HEK293T (cell line): ENCODE measurements at places on chromosomes 16 and 17.

DNA sequence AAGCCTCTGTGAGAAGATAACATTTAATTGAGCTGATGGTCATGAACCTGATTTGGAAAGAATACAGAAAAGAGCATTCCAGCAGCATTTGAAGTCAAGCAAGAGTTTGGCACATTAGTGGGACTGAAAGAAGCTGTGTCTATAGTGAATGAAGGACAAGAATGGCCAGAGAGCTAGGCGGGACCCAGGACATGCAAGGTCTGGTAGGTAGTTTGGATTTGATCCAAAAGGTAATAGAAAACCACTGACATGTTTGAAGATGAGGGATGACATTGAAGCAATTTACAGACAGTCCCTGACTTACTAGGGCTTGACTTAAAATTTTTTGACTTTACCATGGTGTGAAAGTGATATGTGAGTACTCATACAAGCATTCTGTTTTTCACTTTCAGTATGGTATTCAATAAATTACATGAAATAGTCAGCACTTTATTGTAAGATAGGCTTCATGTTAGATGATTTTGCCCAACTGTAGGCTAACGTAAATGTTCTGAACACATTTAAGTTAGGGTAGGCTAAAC, 7.6 kb downstream of the CYB5B start:
- DNase-seq = no peak

DNA sequence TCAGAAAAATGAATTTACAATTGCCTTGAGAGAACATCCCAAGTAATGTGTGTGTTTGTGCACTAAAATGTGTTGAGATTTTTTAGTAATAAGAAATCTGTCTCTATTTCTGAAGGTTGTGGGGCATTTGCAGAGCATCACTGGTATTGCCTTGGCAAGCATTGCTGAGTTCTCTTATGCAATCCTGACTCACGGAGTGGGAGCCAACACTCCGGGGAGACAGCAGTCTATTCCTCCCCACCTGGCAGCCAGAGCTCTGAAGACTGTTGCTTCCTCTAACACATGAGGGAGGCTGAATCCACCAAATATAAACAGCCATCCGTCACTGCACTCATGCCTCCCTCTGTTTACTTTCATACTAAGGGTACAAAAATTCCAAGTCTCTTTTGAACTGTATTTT, 10.6 kb downstream of the CNTD1 start:
- DNase-seq = no peak

- DNase-seq = no peak
Observed at GRCh38 chr16:55642611-55643010, 13.2 kb upstream of the SLC6A2 start.

DNA sequence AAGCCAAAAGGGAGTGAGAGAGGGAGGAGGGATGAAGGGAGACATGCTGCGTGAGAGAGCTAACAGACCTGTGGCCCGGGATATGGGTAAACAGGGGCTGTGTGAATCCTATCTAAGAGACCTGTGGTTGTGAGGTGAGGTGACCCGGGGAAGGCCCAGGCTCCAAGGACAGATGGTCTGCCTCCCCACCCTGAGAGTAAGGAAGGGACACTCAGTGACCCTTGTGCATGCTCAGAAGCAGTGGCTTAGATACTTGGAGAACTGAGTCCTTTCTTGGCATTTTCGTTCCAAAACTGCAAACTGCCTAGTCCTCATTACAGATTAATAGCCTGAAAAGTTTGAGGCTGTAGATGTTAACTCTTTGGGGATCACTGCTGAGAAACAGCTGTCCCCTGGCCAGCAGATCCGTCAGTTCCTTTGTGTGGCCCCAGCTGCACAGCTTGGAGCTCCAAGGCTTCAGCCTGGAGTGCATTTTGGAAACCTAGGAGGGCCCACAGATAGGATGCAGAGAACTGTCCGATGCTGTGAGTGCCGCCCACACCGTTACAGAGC, 121.6 kb downstream of the SMG6 start:
- DNase-seq = no peak

- no peak for DNase-seq
Observed at GRCh38 chr17:62696726-62697490, 69.4 kb downstream of the MRC2 start.

- no peak for DNase-seq
Observed at GRCh38 chr16:17552351-17552750, 81.6 kb upstream of the XYLT1 start.

DNA sequence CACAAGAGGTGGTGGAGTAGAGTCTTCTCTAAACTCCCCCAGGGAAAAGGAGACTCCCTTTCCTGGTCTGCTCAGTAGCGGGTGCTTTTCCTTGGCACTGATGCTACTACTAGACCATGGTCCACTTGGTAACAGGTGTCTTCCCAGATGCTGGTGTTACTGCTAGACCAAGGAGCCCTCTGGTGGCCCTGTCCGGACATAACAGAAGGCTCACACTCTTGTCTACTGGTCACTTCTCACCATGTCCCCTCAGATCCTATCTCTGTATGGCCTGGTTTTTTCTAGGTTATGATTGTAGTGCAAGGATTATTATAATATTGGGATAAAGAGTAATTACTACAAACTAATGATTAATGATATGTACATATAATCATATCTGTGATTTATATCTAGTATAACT, 49.7 kb upstream of the ARL4D start:
- no peak for DNase-seq

DNA sequence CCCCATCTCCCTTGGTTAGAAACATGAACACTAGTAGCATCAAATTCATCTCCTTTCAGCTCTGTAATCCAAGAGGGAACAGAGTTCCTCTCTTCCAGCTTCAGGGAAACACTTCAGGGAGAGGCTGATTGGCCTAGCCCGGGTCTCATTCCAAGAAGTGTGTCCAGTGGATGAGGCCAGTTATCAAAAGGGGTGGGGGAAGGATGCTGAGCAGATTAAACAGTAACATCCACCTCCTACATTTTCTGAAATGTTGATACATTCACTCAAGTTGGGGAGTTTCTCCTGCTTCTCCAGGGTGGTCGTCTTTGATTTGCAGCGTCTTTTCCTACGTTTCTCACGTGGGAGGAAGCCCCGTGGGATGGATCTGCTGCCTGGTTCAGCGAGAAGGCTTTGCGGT, 62.9 kb upstream of the WSB1 start:
- DNase-seq = no peak

GRCh38 chr17:75064867-75065561, 18.0 kb downstream of the KCTD2 start:
- no peak for DNase-seq

GRCh38 chr16:7651803-7652570, 319.3 kb downstream of the RBFOX1 start:
- no peak for DNase-seq

DNA sequence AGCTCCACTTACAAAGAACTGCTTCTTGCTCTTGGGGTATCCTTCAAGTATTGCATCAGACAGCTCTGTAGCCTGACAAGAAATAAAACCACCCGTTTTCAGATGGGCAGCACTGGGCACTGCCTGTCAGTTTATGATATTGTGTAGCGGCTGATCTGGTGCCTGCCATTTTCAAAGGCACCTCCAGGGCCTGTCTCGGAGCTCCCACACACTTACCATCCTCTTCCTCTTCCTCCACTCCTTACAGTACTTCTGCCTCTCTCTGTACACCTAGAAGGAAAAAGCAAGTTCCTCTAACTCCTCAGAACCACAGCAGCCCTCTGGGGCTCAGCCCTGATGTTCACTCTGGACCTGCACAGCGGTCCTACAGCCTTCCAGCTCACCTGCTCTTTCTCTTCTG, 4.4 kb downstream of the PSMC3IP start:
- DNase-seq = no peak

DNA sequence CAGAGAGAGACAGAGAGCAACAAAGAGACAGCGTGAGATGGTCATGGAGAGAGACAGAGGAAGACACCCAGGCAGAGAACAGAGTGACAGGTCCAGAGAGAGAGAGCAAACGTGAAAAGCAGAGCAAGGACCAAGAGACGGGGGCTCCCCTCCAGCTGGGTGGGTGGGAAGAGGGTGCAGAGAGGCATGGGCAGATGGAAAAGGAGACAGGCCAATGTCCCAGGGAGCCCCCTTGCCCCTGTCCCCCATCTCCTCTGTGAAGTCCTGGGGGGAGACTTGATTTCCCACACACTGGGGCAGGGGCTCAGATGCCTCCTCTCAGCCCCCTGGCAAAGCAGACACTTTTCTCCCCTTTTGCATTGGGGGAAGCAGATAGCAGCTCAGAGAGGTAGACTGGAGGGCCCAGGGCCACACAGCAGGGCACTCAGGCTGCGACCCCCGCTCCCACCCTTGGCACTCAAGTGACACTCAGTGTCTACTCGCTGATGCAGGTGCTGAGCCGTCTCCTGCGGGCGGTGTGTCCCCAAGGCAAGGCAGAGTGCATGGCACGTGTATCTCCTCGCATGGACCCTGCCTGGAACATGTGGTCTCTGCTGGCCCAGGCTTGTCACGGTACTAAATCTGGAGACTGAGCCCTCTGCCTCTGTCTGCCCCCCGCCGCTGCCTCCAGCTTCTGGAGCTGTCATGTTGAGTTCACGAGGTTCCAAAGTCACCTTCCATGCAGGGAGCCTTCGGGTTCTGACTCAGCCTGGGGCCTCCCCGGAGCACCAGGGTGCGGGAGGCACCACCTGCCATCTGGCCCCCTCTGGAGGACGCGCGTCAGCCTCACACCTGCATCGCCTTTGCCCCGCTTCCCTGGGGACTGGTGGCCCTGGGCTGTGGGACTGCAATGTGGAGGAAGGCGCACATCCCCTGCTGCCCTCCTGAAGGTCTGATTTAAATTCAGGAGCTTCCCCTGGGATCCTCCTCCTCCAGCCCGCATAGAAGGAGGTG, 215.9 kb upstream of the GSE1 start:
- DNase-seq = no peak

GRCh38 chr16:77556201-77556873, 121.5 kb upstream of the ADAMTS18 start:
- DNase-seq = no peak

- no peak for DNase-seq
Observed at GRCh38 chr16:68434624-68435210, 13.6 kb downstream of the SMPD3 start.

DNA sequence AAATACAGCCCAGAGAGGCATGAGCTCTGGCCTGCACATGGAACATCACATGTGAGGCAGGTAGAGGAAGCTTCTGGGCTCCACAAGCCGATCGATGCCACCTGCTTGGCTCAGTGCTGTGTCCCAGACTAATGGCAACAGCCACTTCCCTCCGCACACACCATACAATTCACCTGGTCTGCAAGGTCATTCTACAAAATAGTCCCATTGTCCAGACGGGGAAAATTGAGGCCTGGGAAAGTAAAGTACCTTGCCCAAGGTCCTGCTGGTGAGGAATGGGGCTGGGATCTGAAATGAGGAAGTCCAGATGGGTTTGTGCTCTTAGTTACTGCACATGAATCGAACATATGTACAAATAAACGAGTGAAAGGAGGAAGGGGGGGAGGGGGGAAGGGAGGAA, 88.0 kb downstream of the LITAF start:
- DNase-seq = no peak

DNA sequence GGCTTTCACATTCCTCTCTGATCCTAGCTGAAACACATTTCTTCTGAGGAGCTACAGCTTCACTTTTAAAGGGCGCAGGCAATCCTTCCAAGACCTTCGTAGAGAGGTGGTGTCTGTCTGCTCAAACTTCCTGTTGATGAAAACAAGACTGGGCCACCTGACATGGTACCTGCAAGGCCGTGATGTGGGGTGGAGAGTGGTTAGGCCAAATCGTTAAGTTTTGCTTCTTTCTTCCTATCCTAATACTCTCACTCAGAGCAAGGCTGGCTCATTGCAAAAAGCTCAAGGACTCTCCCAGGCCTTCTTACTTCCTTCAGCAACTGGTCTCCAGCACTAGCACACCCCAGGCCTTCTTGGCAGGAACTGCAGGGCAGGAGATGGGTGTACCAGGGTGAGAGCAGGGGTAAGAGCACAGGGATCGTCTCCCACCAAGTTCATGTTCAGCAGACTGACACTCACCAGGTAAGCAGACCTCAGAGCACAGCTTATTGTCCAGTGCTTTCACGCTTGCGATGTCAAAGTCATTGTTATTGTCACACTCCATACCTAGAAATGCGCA, 10.9 kb upstream of the FOXJ1 start:
- no peak for DNase-seq

DNA sequence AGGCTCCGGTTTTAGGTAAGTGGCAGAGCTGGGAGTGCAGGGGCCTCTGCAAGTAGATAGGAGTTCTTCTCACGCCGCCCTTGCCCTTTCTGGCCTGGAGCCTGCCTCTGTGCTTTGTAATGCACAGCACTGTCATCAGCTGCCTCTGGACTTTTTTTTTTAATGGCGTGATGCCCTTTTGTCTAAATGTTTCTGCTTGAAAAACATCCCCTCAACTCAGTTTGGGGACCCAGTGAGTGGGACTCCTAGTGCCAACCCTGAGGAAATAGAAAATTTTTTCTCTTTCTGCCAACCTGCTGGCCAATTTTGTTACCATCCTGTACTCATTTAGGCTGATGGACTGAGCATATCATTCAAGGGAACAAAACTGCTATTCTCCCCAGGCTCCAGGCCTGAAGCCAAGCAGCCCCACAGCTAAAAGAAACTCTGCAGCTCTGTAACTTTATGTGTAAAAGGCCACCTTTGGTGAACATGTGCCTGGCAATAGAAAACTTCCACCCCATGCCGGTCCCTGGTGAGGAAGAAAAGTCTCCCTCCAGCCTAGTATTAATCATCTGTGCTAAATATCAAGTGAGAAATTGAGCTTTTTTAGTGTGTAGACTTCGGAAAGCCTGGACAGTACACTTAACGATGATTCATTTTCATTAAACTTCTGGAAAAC, 22.5 kb downstream of the SLC6A2 start:
- DNase-seq = no peak

DNA sequence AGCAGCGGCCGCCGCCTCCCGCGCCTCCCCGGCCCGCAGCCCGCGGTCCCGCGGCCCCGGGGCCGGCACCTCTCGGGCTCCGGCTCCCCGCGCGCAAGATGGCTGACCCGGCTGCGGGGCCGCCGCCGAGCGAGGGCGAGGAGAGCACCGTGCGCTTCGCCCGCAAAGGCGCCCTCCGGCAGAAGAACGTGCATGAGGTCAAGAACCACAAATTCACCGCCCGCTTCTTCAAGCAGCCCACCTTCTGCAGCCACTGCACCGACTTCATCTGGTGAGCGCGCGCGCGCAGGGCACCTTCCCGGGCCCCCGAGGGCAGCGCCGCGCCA, 258 bp downstream of the PRKCB start:
- no peak for DNase-seq

GRCh38 chr17:57576744-57577143, 168.4 kb downstream of the CCDC182 start:
- DNase-seq = no peak

DNA sequence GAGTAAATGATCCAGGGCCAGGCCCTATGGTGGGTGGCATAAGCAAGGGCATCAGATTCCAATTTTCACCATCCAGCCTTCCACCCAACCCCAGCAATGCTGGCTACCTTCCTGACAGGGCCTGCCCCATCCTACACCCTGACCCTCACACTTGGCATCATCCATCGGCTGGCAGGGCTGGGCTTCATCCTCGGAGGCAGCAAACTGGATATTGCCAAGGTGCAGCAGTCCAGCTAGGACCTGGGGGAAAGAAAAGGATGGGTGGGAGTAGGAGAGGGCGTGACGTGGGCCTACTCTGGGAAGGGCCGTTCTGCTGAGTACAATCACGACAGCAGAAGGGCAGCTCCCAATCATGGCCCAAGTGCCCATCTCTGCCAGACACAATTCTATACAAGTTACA, 23.5 kb downstream of the MYO19 start:
- no peak for DNase-seq
